ENCODE measurements at places on chromosomes 3 and 15.

- DNase-seq, result no peak
Observed at GRCh38 chr3:182729903-182730674, 63.2 kb upstream of the ATP11B start.

- no peak for DNase-seq
Observed at GRCh38 chr3:160379628-160380214, 19.3 kb downstream of the IFT80 start.

DNA sequence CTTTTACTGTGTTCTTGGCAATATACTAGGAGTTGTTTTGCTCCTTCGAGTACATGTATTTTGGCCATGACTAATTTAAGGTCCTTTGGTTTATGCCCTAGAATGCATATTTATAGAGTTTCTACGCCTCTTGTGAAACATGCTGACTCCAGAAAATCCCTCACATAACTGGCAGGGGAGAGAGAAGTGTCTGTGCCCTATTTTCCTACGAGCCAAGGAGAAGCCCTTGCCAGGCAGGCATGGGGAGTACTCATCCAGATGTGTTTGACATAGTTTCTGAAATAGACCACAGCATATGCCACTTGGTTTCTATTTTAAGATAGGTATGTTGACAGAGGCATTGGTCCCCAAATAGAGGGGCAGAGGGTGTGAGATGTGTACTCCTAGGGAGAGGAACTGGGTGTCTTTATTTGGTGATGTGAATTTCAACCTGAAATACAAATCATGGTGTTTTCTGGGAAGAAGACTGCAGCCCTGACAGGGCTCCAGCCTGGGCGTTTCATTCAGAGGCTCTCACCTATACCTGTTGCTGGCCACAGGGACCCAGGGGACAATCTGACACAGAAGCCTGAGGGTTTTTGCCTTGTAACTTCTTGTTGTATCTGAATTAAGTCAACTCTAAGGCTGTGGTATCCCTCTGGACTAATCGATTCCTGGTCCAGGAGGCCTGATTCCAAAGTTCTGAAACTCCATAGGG, 267.8 kb upstream of the C2CD4B start:
- DNase-seq, result peak; percentile 33

- DNase-seq, result no peak
Observed at GRCh38 chr3:128151758-128152274, 1.5 kb upstream of the EEFSEC start.

- no peak for DNase-seq
Observed at GRCh38 chr3:102662498-102662772, 227.6 kb downstream of the ZPLD1 start.

- no peak for DNase-seq
Observed at GRCh38 chr3:151962912-151963311, 89.5 kb downstream of the SUCNR1 start.

DNA sequence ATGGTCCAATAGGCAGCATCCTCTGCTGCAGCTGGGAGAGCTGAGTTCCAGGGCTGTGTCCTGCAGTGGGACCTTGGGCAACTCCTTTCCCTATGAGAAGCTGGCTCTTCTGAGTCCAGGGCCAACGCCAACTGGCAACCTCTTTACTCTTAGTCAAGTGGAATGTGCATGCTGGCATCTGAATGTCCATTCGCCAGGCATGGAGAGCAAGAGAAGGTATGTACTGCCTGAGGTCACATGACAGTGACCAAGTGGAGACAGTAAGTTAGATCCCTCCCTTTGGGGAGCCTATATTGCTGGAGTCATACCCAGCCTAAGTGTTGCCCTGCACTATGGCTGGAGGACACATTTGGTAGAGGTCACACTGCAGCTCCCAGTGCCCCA, 12.1 kb downstream of the HEMK1 start:
- DNase-seq, result no peak

- no peak for DNase-seq
Observed at GRCh38 chr3:119781330-119782198, at the start of gene NR1I2. TSS of gene NR1I2 (plus strand) at chr3:119782101.

GRCh38 chr3:130543322-130543721, 26.3 kb downstream of the COL6A6 start:
- no peak for DNase-seq

DNA sequence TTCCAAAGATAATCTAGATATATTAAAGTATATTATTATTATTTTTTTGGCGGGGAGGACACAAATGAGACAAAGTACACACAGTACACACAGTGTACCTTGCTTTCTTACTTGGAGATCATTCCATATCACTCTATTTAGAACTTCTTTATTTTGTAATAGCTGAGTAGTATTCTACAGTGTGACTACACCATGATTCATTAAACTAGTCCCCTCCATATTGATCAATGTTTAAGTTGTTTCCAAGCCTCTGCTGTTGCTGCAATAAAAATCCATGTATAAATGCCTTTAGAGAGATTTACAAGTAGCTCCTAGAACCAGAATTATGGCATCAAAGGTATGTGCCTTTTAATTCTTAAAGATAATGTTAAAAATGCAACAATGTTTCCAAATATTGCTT, 38.8 kb downstream of the PYGO1 start:
- no peak for DNase-seq

- DNase-seq, result no peak
Observed at GRCh38 chr3:98890181-98890835, 11.2 kb downstream of the DCBLD2 start.

- no peak for DNase-seq
Observed at GRCh38 chr3:112061152-112061551, 25.0 kb upstream of the C3orf52 start.

DNA sequence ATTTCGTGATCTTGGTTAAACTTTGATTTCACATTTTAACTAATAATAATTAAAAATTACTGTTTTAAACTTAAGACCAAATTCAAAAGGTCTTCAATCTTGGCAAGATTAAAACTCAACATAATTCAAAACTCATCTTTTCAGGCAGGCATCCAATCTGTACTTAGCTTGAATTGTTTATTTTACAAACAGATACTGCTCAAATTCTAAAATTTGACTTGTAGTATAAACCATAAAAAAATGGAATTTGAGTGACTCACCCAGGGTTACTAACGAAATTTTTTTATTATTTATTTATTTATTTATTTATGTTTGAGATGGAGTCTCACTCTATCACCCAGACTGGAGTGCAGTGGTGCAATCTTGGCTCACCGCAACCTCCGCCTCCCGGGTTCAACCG, 64.4 kb downstream of the GAP43 start:
- DNase-seq, result no peak

DNA sequence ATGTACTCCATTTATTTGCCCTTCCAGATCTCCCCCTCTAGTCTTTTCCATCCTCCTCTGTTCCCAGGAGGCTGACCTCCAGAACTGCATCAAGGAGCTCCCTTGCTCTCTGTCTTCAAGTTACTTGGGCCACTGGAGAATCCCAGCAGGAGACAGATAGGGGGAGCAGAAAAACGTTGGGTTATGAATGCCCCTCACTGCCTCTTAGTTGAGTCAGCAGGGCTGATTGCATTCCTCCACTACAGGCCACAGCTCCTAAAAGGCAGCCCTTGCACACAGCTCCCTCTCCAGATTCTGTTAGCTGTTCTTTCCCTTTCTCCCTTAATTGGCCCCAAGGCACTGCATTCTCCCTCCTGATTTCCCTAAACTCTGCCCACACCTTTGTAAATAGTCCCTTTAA, 12.4 kb upstream of the CEP152 start:
- DNase-seq, result no peak

- no peak for DNase-seq
Observed at GRCh38 chr3:138232705-138233364, 45.7 kb downstream of the ARMC8 start.

GRCh38 chr3:50237133-50237651, 1.2 kb downstream of the GNAI2 start:
- DNase-seq, result peak; percentile 50

- DNase-seq, result no peak
Observed at GRCh38 chr15:26729581-26729980, 43.3 kb downstream of the GABRB3 start.

- DNase-seq, result peak; percentile 58
Observed at GRCh38 chr3:130509008-130509407, 8.0 kb upstream of the COL6A6 start.

DNA sequence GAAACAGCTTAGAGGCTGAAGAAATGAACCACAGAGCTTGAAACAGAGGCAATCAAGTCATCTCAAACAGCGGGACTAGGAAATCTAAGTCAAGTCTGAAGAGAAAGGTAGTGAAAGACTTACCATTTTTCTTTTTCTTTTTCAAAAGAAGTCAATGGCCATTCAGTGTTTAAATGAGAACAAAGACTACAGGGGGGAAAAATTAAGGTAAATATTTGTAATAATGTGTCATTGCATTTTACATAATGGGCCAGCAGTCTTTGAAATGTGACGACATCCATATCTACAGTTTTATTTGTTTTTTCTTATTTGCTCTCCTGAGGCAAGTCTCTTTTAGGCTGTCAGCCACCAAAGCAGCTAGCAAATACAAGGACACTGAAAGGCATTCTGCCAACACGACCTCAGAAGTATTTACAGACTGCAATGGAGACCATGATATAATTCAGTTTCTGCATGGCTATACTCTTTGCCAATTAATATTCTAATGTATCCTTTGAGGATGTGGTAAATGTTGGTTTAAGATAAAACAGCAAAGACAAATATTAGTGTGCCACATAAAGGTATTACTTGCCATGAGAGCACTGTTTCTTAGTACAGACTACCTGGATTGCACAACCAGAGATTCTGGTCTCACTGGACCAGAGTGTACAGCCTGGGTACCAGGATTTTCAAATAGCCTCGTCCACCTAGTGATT, 307.0 kb upstream of the THBS1 start:
- DNase-seq, result peak; percentile 19

DNA sequence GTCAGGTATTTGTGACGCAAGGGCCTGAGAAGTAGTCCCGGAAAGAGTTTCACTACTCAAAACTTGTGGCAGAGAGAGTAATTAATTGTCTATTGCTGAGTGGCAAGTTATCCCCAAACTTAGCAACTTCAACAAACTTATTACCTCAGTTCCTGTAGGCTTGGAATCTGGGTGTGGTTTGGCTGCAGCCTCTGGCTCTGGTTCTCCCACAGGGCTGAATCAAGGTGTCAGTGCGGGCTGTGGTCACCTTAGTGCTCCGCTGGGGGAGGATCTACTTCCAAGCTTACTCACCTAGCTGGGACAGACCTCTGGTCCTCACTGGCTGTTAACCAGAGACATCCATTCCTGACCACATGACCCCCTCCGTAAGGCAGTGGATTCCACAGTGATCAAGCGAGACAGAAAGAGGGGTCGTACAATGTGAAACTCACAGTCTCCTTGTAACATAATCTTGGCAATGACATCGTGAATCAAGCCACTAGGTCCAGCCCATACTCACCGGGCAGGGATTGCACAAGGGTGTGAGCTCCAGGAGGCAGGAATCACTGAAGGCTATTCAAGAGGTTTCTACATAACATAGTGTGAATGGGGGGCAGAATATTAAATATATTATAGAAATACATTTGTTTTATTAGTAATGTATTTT, 138.3 kb downstream of the RYR3 start:
- no peak for DNase-seq

- peak; percentile 27 for DNase-seq
Observed at GRCh38 chr3:113948015-113948917, 453 bp downstream of the ZDHHC23 start.

DNA sequence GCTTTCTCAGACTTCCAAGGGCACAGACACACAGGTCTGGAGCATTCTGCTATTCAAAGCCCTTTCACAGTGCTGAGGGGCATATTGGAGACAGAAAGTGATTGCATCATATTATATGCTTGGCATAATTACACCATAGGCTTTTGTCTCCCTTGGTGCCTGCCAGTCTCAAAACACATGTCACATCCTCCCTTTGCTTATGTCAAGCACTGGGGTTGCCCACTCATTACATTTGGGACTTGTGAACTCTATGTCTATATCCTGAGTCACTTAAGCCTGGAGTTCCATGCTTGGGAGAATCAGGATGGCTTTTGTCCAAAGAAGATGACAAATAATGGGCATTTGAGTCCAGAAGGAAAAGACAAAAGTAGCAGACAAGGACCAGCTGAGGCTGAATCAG, 12.3 kb upstream of the PDZRN3 start:
- no peak for DNase-seq

- DNase-seq, result no peak
Observed at GRCh38 chr3:149473357-149474249, 894 bp upstream of the TM4SF4 start.

DNA sequence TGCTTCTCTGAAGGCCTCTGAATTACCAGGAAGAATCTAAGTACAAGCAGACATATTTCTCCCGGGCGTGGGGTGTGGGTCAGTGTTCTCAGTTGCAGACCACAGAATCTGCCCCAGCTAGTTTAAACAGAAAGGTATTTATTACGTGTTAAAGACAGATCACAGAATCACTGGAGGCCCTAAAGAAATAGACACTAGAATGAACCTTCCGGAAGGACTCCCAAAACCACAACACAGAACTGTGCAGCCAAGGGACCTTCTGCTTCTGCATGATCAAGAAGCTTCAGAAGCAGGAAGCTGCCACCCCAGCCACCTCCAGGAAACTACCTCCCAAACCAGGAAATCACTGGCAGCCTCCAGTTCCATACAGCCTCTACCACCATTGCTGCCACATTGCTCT, 32.7 kb upstream of the ZFAND6 start:
- DNase-seq, result no peak

DNA sequence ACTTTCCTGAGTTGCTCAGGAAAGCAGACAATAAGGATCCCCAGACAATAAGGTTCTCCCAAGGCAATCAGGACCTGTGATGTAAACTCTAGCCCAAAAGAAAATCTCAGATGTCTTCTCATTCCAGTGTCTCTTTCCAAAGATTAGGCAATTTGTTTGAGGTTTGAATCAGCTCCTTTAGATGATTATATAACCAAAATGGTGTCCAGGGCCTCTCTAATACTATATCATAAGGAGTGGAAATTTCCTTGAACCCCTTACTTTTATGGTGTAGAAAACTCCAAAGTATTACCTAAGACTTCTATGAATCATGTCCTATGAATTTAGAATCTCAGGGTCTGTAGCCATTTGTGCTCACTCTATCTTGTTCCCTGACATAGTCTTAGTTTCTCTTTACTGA, 65.9 kb downstream of the GPR176 start:
- no peak for DNase-seq

- DNase-seq, result no peak
Observed at GRCh38 chr3:33089515-33089914, 7.4 kb downstream of the GLB1 start.

DNA sequence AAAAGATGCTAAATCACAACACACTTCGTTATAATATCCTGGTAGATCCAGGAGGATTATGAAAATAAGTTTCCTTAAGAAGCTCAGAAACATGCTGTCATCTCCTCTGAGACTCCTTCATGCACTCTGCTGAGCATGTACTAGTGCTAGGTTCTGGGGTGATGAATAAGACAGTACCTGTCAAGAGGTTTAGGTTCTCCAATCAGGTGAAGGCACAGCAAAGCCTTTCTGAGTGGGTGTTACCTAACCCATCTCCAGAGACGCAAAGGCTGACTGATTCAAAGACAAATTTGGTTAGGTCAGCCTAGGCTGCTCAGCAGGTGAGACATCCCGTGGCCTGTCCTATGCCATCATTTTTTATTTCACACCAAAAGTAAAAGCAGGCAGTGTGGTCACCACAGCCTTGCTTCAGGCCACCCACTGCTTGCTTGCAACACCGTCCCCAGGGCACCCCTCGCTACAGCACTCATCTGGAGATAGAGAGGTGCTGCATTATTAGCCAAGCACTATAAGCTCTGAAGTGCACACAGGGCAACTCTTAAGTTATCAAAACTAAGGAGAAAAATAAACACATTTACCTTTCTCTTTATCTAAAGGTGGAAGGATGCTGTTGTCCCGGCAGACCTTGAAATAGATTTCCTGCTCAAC, 117.2 kb downstream of the TJP1 start:
- no peak for DNase-seq

All from heart right ventricle (tissue), 16 donors.